T47D (cell line): ENCODE measurements at places on chromosomes 5 and 9.
A peak's percentile ranks its signal among the peaks of the same experiment; 100 is the strongest.

DNA sequence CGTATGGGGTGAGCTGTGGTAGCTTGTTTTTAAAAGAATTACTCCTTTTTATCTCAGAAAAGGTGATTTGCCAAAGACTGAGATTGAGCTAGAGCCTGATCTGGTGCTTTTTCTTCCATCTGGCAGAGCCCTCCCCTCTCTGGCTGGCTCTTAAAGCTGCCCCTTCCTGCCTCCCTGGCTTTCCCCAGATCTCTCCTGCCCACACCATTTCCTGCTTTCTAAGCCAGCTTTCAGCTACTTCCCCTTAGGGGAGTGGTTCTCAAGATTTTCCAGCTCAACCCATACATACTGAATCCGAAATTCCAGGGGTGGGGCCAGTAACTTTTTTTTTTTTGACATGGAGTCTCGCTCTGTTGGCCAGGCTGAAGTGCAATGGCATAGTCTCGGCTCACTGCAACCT lies 4.8 kb upstream of the ACOT12 start:
- DNase-seq: no peak

- DNase-seq: no peak
Measured at GRCh38 chr9:135976531-135976930, 15.4 kb upstream of the UBAC1 start.

- no peak for DNase-seq
Measured at GRCh38 chr5:27701931-27702903, 663.8 kb upstream of the CDH9 start.

- no peak for DNase-seq
Measured at GRCh38 chr5:18216729-18217128, 582.5 kb downstream of the TAF11L14 start.

DNA sequence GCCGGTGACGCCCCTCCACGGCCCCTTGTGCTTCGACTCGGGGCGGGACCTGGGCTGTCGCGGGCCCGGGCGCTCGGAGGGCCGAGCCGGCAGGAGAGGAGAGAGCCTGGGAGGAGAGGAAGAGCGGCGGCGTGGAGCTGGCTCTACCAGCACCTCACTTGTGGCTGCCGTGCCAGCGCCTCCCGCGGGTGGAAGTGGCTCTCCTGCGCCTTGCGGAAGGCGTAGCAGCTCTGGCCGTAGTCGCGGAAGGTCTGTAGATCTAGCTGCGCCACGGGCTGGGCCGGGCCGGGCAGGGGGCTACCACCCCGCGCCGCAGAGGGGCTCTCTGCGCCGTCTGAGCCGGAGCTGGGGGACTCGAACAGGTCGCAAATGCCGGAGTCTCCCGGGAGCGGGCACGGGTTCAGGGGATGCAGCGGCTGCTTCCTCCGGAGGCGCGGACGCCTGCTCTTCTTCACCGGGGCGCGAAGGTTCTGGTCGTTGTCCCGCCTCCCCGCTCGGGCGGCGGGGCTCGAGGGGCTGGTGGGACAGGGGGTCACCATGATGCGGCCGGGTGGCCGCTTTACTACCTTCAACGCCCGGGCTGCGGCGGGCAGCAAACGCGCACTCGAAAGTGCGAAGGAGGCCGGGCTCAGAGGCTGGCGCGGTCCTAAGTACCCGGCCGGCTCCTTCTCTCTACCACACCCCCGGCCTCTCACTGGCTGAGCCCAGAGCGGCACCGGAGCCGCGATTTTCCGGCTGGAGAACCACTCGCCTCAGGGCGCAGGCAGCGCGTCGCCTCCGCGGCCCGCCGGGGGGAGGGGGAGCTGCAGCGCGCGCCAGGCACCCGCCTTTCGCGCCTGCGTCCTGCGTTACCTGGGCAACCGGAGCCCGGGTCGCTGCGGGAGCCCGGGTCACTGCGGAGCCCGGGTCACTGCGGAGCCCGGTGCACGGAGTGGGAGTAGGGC lies at the start of gene CCNO:
CCNO (minus strand) TSS at position 624 of the 944 bp plus-strand sequence; CDS start at position 539, 85 bp downstream.
- DNase-seq: peak; percentile 93

DNA sequence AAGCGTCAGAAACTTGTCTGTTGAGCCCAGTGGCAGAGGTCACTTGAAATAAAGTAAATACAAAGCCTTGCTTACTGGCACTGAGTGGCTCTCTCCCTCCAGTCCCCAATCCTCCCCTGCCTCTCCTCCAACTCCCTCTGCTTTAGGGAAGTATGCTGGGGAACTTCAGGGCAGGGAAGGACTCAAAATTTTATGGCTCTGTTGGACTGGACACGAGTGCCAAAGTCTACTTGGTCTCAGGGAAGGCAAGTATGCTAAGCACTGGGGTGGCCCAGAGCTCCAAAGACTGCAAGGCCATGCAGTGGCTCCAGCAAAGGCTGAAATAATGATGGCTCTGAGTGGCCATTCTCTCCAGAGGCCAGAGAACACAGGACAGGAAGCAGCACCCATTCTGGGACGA lies 9.6 kb downstream of the PLGRKT start:
- no peak for DNase-seq

- DNase-seq: no peak
Measured at GRCh38 chr5:81856948-81857928, 106.3 kb upstream of the SSBP2 start.

DNA sequence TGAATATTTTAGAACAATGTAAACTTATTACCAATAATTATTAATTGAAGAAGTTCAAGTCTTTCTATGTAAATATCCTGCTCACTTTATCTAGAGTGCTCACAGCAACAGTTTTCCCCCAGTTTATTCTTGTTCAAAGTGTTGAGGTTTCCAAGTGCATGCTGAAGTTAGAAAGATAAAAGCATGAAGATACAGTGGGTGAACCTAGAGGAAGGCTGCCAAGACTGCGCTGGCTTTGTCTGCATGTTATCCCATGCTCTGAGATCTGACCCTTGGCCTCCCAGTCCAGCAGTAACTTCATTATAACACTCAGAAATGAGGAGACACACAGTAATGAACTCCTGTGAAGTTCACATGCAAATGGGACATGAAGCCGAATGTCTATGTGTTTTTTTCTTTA lies 76.0 kb upstream of the PIP5K1B start:
- no peak for DNase-seq

GRCh38 chr5:15592728-15593127 lies 92.7 kb downstream of the FBXL7 start:
- DNase-seq: no peak

DNA sequence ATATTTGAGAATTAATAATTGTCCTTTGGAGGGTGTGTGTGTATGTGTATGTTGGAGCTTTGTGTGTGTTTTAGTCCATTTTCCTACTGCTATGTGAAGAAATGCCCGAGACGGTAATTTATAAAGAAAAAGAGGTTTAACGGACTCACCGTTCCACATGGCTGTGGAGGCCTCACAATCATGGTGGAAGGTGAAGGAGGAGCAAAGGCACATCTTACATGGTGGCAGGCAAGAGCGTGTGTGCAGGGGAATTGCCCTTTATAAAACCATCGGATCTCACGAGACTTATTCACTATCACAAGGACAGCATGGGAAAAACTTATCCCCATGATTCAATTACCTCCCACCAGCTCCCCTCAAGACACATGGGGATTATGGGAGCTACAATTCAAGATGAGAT lies 44.1 kb downstream of the TMC1 start:
- DNase-seq: no peak

GRCh38 chr5:157761690-157762621 lies 18.4 kb downstream of the LSM11 start:
- peak; percentile 73 for DNase-seq
